ENCODE measurements at places on chromosomes 12 and 14. TPM values are rescaled to one million over a fixed set of nuclear protein-coding genes. Genes with fewer than 3 reads are reported as not detected.

The TMCC3 gene
- 1.1 TPM for total RNA-seq

The DDN gene
- 0.38 TPM for total RNA-seq

The CRACR2A gene
- total RNA-seq, result 10.7 TPM

The CD27 gene
- total RNA-seq, result not detected

The CPNE6 gene
- not detected for total RNA-seq

The SLC25A47 gene
- under 0.01 TPM for total RNA-seq

Measured in regular cardiac myocyte (primary cell).